GM23248 (cell line): ENCODE measurements at places on chromosomes 6 and 20.

- peak; percentile 87 for DNase-seq
Observed at GRCh38 chr20:30376767-30377658, 880.5 kb upstream of the DEFB115 start.

DNA sequence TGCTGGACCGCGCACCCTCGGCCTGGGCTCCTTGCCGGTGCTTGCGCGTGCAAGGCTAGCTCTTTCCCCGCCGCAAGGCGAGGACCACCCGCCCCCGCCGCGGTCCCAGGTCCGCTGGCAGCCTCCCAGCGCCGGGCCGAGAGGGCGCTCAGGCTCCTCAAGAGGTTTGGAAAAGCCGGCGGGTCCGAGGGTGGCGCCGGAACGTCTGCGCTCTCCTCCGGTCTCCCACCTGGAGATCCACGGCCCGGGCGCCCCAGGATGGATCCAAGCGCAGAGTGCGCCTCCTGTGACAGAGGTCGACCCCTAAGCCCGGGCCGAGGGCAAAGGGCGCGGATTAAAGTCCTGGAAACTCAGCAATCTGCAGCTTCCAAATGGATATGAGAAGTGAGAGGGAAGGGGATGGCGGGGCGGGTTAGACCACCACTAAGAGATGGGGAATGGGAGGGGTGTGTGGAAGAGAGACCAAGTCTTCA lies 575 bp upstream of the MICAL1 start:
- DNase-seq, result no peak

DNA sequence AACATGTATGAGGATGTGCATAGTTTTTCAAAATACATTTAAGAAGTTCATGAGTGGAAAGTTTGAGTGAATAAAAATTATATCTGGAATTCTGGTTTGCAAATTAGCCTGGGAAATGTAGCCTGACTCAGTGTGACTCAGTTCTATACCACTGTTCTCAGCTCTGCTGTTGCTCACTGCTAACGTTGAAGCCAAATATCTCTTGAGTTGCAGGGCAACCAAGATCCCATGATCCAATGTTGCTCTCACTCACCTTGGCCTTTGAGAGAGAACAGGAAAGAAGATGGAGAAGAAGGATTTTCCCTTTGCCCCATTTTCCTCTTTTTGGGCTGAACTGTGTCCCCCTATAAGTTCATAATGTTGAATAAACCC lies 28.9 kb downstream of the PSMB9 start:
- DNase-seq, result peak; percentile 92

GRCh38 chr6:13486679-13487121 lies 700 bp downstream of the GFOD1 start:
- peak; percentile 93 for DNase-seq

DNA sequence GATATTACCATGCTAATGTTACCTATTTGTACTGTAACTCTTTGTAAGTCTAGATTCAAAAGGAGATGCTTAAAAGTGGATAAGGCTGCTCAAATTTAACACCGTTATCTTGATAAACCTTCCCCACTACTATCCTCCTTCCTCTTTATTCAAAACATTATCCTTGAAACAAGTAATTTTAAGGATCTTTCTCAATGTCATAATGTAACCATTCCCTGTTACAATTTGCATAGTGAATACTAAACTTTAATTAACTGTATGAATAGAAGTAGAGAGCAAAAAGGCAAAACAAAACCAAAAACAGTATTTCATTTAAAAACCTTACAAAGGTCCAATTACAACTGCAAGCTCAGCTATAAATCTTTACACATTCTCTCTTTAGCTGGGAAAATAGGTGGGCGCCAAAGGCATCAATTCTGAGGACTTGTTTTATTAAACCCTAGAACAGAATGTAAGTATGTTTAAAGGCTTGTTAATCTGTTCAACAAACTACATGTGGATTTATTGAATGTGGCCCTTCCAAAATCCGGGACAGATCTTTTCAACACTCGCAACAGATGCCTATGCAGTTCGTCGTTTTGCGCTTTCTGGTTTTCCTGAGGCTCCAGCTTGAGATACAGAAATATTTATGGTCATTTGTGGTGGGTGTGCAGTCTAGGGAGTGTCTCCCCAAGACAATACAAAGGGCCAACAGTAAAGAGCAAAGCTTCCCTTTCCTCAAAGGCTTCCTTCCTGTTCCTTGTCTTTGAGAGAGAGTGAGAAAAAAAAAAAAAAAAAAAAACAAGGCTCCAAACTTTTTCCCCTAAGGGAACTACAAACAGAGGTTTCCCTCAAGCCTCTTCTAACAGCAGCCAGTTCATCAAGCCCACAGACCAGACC lies 15.1 kb downstream of the KIF13A start:
- DNase-seq, result no peak

- peak; percentile 65 for DNase-seq
Observed at GRCh38 chr6:81750681-81751387, 1.6 kb downstream of the TENT5A start.

- DNase-seq, result peak; percentile 83
Observed at GRCh38 chr6:52399511-52400312, 20.4 kb upstream of the EFHC1 start.

- no peak for DNase-seq
Observed at GRCh38 chr20:32623667-32624157, 38.6 kb upstream of the NOL4L start.

DNA sequence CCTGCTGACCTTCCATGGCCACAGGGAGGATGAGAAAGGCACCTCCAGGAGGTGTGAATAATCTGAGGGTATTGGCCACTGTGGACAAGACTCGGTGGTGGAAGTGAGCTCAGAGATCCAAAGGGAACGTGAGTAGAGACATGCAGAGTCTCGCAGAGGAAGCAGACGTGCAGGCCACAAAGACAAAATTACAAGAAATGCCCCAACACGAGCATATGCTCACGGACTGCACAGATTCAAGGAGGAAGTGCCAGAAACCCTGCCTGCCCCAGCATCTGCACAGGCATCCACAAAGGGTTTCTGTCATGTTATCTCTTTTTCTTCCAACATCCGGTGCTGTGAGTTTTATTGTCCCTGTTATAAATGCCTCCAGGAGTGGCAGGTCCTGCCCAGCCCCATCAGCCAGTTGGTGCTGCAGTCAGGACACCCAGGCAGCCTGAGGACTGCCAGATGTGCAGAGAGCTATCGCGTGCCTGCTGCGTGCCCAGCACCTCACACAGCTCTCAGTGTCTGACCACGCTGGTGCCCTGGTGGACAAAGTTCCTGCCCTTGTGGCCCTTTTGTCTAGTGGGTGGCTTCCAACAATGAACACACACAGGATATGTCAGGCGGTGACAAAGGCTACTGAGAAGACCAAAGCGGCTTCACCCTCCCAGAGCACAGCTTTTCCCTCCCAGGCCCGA lies 34.0 kb upstream of the FANCE start:
- no peak for DNase-seq

- DNase-seq, result peak; percentile 2
Observed at GRCh38 chr6:127446356-127446755, 12.8 kb downstream of the KIAA0408 start.

DNA sequence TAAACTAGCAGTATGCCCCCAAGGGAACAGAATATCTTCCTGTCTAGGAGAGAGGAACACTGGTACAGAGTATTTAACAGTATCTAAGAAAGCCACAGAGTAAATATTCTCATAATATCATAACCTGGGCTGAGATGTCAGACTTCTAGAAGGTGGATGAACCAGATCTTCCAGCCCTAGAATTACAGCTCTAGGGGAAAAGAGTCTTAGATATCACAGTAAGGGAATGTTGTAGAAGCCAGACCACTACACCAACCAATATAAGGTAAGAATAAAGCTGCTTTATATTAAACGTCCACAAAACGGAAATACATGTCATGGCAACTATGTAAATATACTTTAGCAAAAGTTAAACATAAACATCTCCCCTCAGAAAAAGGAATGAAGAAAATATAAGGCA lies 12.4 kb downstream of the SERINC1 start:
- no peak for DNase-seq

DNA sequence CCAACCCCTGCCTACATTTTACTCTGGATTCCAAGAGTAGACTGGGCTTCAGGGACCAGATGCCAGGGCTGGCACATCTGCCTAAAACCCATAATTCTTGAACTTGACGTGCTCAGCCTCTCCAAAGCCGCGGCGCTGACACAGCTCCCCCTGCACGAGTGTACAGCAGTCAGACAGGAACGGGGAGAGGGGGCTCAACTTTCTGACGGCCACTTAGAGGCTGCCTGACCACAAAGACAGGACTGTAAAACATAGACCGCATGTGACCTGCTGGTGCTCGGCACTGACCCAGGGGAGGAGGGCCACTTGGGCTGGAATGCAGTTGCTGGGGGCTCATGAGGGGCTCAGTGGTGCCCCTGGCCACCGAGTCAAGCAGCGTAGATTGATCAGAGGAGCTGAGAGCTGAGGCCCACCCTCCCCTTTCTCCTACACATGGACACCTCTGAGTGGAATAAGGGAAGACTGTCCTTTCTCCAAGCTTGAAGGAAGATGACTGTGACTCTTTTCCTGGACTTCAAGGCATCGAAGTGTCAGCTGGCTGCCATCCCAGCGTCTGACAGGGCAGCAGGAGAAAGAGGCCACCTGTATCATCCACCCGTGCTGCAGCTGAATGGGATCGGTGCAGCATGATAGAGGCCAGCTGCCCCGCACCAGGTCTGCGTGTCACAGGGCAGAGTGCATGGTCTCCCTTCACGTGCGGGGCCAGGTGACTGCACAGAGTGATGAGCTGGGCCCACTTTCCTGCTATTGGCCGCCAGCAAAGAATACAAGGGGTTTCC lies 171.3 kb upstream of the AGPAT4 start:
- peak; percentile 26 for DNase-seq

DNA sequence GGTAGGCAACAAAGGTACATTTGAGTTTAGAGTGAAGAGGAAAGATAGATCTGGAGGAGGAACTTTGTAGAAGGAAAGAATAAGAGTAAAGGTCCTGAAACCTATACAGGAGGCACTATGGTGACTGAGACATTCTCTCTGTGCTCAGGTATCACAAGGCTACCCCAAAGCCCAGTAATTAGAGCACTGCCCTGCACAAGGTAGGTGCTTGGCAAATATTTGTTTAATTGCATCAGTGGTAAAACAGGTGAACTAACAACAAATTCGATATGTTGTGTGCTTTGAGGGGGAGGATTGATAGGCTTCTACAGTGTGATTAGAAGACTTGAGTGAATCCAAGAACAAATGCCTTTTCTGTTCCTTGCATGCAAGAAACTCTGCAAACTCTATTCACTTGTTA lies 6.8 kb upstream of the TSHZ2 start:
- DNase-seq, result no peak

- DNase-seq, result no peak
Observed at GRCh38 chr20:11979306-11979990, 61.8 kb downstream of the BTBD3 start.

GRCh38 chr6:168671863-168672546 lies 231.0 kb downstream of the SMOC2 start:
- no peak for DNase-seq

GRCh38 chr20:31816221-31816620 lies 2.9 kb upstream of the MYLK2 start:
- DNase-seq, result no peak

- DNase-seq, result peak; percentile 80
Observed at GRCh38 chr6:5657684-5658430, 348.9 kb downstream of the NRN1 start.

- DNase-seq, result no peak
Observed at GRCh38 chr20:64242797-64243475, 12.6 kb upstream of the PCMTD2 start.

- no peak for DNase-seq
Observed at GRCh38 chr20:44072384-44072783, 114.6 kb downstream of the JPH2 start.

DNA sequence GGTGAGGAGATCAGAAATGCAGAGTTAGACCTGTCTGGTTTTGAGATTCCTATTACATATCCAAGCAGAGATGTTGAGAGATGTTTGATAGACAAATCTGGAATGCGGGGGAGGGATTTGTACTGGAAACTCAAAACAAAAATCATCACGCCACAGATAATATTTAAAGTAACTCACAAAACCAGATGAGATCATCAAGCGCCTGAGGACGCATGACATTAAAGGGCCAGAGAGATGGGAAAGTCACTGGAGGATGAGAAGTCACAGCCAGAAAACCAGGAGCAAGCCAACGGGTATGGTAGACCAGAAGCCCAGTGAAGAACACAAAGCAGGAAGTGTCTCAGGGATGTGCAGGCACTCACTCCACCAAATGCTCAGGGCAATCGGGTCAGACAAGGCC lies 87.7 kb downstream of the DLL1 start:
- DNase-seq, result peak; percentile 15
